ENCODE measurements at places on chromosomes 4 and X. TPM values are rescaled to one million over a fixed set of nuclear protein-coding genes. Genes with fewer than 3 reads are reported as not detected.

DNA sequence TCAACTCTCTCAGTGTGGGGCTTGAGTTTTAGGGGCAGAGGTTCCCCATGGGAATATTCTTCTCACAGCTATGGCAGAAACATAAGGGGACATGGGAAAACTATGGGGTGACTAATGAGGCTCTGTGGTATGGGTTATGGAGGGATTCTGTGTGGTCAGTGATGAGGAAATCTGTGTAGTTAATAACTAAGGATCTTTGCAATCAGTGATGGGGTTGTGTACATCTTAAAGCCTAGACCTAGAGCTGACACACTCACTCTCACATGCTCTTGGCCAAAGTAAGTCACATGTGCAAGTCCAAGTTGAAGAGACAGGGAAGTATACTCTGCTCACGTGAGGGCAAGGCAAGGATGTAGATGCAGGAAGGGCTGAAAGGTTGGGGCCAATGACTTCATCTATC lies 86.4 kb upstream of the UXT start:
- no peak for ATAC-seq

- ATAC-seq: no peak
Measured at GRCh38 chr4:3765271-3766035, 732 bp upstream of the ADRA2C start.

GRCh38 chr4:52157641-52158316 lies 106.7 kb downstream of the SPATA18 start:
- ATAC-seq: no peak

DNA sequence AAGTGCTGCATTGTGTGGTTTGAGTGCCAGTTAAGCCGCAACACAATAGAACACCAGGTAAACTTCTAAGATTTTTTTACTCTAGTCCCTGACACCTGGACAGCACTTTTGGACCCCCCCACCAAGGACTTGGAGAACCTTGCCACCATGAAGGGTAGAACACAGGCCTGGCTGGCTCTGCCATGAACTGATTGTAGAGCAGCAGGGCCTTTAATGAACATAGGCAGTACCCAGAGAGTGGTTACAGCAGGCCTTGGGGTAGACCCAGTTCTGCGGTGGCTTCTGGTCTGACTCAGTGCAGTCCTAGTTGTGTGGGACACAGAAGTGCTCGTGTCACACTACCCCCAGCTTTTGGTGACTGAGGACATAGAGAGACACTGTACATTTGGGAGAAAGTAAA lies 648.3 kb downstream of the PCDH19 start:
- ATAC-seq: no peak

- no peak for ATAC-seq
Measured at GRCh38 chrX:20046864-20047263, 56.0 kb upstream of the BCLAF3 start.

DNA sequence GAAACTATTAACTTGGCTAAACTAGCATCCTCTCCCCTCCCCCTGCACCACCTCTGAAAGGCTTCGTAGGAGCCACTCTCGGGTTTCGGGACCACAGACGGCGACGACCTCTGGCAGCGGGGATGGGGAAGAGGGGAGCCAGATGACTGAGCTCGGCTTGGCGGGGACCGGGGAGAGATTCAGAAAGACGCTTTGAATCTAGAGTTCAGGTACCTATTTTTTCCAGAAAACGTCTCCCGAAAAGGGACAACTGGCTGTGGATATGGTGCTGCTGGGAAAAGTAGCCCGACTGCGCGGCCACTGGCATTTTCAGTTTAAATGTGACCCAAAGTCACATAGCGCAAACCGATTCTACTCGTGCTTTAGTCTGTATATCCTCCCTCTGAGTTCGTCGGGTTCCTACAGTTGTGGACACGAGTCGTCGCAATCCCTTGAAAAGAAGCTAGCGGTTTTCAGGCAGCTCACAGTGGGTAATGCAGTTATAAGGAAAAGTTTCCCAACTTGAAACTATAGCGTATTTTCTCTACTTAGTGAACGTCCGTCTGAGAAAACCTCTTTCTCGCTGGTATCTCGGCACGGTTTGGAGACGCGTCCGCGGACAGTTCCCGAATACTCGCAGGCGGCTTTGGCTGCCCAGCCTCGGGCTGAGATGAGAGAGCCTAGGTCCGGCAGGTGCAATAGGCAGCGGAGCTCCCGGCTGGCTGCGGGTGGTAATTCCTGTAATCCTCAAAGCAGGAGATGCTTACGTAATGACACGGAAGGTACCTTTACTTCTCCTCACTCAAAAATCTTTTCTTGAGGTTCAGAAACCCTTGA lies 1.3 kb downstream of the PARM1 start:
- ATAC-seq: no peak

Gene KLHL4
- not detected for total RNA-seq

GRCh38 chr4:154686838-154687237 lies 57.0 kb upstream of the LRAT start:
- ATAC-seq: no peak

GRCh38 chr4:78190595-78190994 lies 133.5 kb downstream of the FRAS1 start:
- ATAC-seq: no peak

DNA sequence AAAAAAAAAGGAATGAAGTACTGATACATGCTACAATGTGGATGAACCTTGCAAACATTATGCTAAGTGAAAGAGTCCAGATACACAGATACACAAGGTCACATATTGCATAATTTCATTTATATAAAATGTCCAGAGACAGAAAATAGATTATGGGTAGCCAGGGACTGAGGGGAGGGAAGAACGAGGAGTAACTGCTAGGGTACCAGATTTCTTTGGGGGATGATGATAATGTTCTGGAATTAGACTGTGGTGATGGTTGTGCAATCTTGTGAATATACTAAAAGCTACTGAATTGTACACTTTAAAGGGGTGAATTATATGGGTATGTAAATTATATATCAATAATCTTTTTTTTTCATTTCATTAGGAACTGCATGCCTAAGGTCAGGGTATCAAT lies 20.8 kb upstream of the AP1AR start:
- ATAC-seq: no peak

GRCh38 chr4:37524267-37524666 lies 161.9 kb downstream of the RELL1 start:
- no peak for ATAC-seq

Gene SLC4A4
- total RNA-seq: 0.32 TPM

GRCh38 chr4:10063544-10064300 lies 42.4 kb upstream of the SLC2A9 start:
- no peak for ATAC-seq

GRCh38 chr4:150695162-150695561 lies 113.2 kb downstream of the MAB21L2 start:
- no peak for ATAC-seq

- no peak for ATAC-seq
Measured at GRCh38 chr4:87299898-87300297, 22.8 kb downstream of the HSD17B13 start.

Gene RADX
- total RNA-seq: 15.3 TPM

Data from activated T-helper 17 cell treated with anti-CD3 and anti-CD28 coated beads, Interleukin-2, amount 50 U/mL, for 72 hours (primary cell).